NCI-H1092 (cell line): ENCODE measurements at places on chromosomes 5 and 9.
A peak's percentile ranks its signal among the peaks of the same experiment; 100 is the strongest.

DNA sequence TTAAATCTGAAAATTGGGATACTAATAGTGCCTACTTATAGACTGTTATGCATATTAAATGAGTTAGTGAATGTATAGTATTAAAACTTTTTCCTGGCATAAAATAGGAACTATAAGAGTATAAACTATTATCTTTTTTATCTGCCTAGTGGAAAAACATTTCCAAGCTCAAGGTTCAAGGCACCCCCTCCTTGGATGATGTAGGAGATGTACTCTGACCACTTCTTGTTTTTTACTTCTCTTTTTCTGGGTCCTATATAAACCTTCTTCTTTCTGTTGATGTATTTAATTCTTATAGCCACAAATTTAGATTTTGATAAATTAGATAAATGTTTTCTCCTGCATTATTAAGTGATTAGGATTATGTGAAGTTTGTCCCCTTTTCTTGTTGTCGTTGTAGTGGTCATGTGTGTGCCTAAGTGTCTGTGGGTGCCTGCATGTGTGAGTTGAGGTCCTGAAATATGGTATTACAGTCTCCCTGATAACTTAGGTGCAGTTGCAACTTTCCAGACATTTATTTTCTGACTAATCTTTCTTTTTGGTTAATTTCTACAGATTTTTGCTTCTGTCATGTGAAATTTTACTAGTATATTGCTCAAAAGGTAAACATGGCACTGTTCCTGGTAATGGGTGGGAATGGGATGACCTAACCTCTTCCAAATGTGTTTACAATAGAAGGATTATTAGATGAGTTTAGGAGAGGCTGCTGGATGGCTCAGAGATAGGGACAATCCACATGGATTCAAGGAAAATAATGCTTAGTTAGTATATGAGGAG, 160.8 kb upstream of the CDKN2B start:
- DNase-seq, result no peak

DNA sequence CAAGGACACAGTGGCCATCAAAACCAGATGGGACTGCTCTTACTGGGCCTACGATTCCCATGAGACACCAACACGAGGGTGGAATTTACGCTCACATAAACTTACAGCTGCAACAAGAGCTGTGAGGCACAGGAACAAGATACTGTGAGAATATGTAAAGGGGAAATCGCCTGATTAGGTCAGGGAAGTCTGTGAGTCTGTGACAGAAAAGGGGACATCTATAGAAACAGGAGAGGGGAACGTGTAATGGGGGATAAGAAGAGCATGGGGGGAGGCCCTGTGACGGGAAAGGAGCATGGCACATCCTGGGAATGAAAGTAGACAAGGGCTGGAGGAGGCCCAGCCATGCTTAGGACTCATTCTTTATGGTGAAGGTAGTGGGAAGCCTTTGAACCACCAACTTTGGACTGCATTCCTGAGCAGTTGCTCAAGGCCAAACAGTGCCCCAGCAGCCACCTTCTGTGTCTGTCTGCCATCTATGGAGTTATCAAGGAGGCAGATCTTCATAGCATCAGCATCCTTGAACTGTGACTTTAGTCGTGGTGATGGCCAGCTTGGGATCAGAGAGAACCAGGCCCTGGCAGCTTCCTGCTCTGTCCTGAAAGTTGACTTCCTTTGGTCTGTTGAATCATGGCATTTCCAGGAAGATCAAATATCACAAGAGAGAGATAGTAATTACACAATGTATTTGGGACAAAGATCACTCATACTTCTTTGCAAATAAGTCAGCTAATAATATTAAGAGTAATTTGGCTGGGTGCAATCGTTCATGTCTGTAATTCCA, 87.9 kb upstream of the FAM169A start:
- no peak for DNase-seq

DNA sequence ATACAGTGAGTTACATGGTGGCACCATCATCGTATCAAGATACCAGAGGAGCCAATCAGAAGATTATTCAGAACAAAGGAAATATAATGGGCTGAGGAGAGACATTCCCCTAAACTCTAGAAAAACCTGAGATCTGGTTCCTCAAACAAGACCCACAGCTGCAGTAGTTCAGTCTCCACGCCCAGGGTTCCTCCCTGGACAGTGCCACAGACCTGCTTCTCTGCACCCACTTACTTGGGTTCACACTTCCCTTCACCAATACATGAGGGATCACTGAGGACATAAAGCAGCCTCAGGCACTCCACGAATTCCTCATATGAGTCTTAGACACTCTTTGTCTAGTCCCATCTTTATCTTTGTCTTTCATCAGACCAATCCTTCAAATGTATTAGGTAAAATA, 101.7 kb downstream of the APTX start:
- DNase-seq, result no peak

DNA sequence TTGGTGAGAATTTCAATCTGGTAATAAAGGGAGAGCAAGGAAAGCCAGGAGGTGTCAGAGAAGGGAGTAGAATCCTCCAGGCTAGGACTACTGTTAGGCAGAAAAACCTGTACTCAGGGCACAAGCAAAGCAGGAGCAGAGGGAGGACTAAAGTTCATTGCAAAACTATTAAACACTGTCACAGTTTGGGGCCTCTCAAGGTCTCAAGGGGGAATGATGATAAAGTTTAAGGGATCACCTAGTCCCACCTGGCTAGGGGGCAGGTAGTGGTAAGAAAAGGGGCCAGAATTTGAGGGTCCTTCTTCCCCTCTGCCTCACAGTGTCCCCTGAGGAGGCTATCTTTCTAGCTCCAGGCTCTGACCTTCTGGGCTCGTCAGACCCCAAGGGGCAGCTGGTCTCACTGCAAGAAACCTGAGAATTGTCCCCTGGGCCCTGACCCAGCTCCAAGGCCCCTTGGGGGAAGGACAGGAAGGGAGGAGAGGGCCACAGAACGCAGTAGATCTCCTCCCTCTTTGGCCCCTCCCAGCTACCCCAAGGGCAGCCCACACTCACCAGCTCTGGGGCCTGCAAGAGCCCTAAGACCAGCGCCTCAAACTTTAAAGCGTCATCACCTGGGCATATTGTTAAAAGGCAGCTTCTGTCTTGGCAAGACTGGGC, 974 bp downstream of the CCDC69 start:
- no peak for DNase-seq

DNA sequence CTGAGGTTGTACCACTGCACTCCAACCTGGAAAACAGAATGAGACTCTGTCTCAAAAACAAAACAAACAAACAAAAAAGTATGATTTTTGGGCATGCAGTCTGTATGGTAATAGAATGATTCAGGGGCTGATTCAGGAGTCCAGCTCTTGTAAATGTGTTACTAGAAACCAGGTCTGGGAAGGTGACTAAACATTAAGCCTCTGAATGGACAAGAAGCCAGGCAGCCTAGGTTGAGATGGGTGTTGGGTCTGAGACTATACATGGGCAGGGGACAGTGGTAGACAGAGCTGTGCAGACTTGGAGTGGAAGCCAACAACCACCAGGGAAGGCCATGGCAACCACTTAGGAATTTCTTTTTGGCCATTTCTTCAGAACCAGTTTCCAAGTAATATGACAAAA, 64.9 kb upstream of the TLE1 start:
- DNase-seq, result no peak

GRCh38 chr5:123371575-123372179, 51.5 kb downstream of the CEP120 start:
- DNase-seq, result peak; percentile 4

DNA sequence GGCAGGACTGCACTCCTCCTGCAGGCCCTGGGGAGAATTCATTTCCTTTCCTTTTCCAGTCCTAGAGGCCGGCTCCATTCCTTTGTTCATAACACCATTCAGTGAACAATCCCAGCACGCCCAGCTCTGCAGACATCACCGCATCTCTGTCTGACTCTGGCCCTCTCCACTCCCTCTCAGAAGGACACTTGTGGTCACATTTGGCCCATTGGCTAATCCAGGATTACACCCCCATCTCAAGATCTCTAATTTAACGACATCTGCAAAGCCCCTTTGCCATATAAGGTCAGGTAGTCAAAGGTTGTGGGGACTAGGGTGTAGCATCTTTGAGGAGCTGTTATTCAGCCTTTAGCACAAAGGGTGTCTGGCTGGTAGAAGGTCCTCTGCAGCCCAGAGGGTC, 185.0 kb upstream of the DAP start:
- no peak for DNase-seq
